Subcutaneous adipose tissue (tissue), 4 donors: ENCODE measurements at places on chromosomes 11 and 22. TPM values are rescaled to one million over a fixed set of nuclear protein-coding genes. Genes with fewer than 3 reads are reported as not detected.

Gene SCUBE1
- 1.2 TPM for total RNA-seq

Gene BSX
- total RNA-seq: not detected

Gene SLC17A6
- total RNA-seq: not detected

Gene RHOD
- 8.6 TPM for total RNA-seq

Gene OR10G4
- total RNA-seq: not detected

Gene PDE3B
- total RNA-seq: 165 TPM

Gene SLC43A1
- total RNA-seq: 25.1 TPM

Gene GGT5
- 68.5 TPM for total RNA-seq

Gene DGCR6
- total RNA-seq: 11.5 TPM

Gene CRYAB
- 330 TPM for total RNA-seq

Gene RASL10A
- 1.5 TPM for total RNA-seq

Gene OR1S1
- not detected for total RNA-seq

Gene OR10AG1
- total RNA-seq: not detected

Gene TSPAN18
- total RNA-seq: 11.5 TPM

Gene BIK
- not detected for total RNA-seq
